HepG2 (cell line): ENCODE measurements at places on chromosomes 3 and 15. TPM values are rescaled to one million over a fixed set of nuclear protein-coding genes. Genes with fewer than 3 reads are reported as not detected.

TMOD3 gene
- 23.2 and 33.7 TPM in 2 replicates for total RNA-seq

PDIA3 gene
- 210 and 433 TPM in 2 replicates for total RNA-seq

DNA sequence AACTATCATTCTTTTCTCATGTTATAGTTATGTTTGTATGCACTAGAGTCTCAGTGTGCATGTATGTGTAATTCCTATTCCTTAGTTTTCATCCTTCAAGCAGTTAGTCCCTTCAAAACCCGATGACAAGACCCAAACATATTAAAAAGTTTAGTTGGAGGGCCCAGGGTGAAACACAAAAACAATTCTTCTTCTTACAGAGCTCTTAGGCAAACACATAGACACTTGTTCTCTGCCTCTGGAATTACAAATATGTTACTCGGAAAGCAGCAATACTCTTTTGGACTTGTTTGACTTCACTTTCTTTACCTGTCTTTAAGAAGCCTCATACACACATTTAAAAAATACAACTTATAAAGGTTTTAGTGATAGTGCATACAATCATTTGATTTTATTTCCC lies 763 bp upstream of the CNTN6 start:
- H3K27me3 ChIP-seq: no peaks in the 10 kb centered on the region
- H3K36me3 ChIP-seq: no peaks in the 10 kb centered on the region
- DNase-seq: no peak
- H3K4me3 ChIP-seq: no peak overlapping the region
- no peak overlapping the region for H3K27ac ChIP-seq

DNA sequence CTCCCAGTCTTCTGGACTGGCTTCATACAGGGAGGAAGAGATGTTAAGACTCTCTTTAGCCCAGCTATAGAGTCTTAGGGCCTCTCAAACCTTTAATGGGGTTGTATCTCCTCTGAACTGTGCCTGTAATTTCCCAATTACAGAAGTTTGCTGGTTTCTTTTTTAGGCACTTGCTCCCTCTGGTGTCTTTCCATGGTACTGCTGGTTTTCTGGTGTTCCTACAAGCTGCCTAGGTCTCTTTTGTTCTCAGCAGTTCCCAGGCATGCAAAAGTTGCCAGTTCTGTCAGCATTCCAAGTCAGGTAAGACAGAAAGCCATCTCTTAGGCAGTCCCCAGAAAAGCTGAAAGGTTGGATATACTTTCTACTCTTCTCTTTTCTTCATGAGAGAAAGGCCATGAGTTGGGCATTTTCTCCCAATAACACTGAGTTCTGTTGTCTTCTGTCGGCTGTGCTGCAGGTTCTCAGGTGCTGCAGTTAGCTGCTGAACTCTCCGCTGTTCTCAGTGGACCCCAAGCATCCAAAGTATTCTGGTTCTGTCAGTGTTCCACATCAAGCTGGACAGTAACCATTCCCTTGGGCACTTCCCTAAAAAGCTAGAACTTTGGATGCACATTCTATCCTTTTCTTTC lies 54.4 kb upstream of the EHHADH start:
- H3K27me3 ChIP-seq: no peaks in the 10 kb centered on the region
- no peak overlapping the region for H3K4me3 ChIP-seq
- DNase-seq: peak; percentile 71
- peaks cover 35% of the 10 kb centered on the region for H3K4me1 ChIP-seq

DNA sequence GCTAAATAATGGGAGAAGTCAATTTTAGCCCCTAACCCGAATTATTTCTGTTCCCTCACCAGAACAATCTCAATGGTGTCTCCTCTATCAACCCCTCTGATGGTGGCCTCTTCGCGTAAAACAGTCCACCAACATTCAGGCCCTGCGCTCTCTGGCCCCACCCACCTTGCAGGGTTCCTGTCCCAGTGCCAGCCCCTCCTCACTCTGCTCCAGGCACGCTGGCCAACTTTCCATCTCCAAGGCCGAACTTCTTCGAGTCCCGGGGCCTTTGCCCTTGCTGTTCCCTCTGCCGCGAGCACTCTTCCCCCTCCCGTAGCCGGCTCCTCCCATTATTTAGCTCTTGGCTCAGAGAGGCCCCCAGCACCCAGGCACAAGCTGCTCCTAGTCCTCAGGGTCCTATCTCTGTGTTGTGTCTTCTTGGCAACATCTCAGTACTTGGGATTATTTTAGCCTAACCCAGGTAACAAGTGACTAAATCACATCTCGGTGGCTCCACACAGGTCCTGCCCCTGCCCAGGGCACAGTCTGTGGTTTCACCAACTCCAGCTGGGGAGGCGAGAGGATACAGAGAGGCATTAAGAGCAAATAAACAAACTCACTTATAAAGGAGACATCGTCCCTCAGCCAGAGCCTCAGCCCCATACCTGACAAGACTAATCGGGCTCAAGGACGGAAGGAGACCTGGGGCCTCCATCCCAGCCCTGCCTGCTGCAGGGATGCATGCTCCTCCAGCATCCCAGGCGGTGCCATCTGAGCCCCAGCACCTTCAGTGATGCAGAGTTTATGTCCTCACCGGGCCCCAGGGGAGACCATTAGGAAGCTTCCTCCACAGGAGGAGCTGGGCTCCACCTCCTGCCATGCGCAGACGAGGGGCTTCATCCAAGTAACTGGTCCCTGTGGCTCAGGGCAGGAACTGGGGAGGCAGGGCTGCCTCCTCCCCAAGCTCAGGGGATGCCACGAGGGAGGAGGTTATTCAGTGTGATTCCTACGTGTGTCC lies 19.7 kb upstream of the IQSEC1 start:
- H3K4me3 ChIP-seq: no peak overlapping the region
- H3K27ac ChIP-seq: no peak overlapping the region
- no peaks in the 10 kb centered on the region for H3K27me3 ChIP-seq
- no peak for DNase-seq
- H3K36me3 ChIP-seq: peaks cover 11% of the 10 kb centered on the region
- H3K4me1 ChIP-seq: peaks cover 17% of the 10 kb centered on the region
